ENCODE measurements at places on chromosomes 12 and 14.

DNA sequence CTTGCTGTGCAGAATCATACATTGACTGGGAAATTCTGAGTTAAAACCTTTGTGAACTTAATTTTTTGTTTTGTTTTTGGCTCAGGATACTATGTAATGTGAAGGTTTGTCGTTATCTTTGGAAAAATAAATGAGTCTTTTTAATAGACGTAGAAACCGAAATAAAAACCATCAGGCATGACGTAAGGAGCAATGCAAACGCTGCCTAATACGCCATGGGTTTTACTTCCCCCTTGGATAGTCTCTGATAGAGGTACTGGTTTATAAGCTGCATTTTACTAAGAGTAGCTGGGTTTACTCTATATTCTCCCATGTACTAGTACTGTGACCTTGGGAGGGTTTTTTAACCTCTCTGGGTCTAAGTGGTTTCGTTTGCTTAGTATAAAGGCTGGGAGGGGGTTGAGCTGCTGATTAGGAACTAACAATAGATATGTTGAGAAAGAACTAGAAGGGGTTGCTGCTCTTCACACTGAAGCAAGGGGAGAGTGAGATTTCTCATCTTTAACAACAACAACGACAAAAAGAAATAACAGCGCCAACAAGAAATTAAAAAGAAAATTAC, 66.8 kb upstream of the SLCO1C1 start:
- DNase-seq, result no peak

- DNase-seq, result no peak
Measured at GRCh38 chr12:115407036-115407435, 723.1 kb upstream of the TBX3 start.

- DNase-seq, result no peak
Measured at GRCh38 chr12:74538491-74539258, 1.0 kb downstream of the ATXN7L3B start.

DNA sequence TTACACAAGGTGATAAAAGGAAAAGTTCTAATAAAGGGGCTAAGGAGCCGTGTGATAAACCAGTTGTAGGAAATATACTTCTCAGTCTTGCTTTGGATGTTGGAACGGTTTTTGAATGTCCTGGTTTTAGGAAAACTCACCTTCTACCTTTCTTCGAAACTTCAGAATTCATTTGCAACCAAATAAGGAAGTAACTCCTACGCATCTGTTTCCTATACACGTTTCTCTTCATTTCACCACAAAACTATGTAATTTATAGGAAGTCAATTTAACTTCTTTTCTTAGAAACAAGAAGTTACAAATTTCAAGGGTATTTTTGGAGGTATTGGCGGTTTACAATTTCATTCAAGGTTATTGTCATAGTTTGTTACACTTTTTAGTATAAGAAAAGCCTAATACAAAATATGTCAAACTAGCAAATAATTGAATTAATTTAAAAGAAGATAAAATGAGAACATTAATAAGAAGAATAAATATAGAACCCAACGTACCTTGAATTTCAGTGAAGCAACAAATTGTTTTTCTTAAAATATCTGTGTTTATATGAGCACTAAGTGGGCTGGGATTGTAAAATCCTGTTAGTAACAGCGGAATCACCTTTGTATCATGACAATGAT, 33.2 kb upstream of the CD69 start:
- no peak for DNase-seq

DNA sequence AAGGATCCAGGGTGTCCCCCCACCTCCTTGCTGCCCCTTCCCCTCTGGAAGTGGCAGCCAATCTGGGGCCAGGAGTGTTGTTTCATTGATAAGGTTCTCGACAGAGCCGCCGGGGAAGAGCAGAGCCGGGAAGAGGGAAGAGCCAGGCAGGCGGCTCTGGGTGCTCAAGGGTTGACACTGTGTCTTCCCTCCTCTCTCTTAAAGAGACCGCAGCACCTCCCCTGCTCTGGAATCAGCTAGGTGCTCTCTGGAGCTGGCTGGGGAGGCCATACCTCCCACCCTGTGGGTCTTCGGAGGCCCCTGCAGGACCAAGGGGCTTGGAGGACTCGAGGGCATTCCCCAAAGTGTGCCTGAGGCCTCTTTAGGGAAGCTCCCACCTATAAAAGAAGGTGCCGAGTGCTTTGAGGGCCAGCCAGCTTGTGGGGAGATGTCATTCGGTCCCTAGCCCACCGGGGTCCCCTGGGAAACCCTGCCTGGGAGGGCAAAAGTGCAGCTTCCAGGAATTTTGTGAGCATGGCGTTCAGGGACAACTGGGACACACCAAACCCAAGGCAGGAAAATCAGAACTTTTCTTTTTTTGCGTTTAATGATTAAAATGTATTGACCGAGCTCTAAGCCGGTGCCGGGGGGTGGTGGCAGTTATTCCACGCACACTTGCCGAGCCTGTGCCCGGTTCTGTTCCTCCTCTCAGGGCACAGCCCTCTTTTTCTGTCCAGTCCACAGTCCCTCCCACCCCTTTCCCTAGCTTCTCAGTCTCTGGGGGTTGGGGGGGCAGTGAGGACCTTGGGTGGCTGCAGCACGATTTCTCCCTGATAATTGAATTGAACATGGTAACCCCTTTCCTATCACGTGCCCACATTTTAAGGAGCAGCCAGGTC, 3.0 kb downstream of the SETD1B start:
- no peak for DNase-seq

GRCh38 chr12:62900686-62901272, 34.2 kb downstream of the PPM1H start:
- no peak for DNase-seq

- DNase-seq, result no peak
Measured at GRCh38 chr14:65226824-65227604, 124.7 kb upstream of the MAX start.

GRCh38 chr14:96221109-96221650, 16.5 kb downstream of the BDKRB2 start:
- no peak for DNase-seq

GRCh38 chr14:26729851-26730250, 132.0 kb upstream of the NOVA1 start:
- no peak for DNase-seq

DNA sequence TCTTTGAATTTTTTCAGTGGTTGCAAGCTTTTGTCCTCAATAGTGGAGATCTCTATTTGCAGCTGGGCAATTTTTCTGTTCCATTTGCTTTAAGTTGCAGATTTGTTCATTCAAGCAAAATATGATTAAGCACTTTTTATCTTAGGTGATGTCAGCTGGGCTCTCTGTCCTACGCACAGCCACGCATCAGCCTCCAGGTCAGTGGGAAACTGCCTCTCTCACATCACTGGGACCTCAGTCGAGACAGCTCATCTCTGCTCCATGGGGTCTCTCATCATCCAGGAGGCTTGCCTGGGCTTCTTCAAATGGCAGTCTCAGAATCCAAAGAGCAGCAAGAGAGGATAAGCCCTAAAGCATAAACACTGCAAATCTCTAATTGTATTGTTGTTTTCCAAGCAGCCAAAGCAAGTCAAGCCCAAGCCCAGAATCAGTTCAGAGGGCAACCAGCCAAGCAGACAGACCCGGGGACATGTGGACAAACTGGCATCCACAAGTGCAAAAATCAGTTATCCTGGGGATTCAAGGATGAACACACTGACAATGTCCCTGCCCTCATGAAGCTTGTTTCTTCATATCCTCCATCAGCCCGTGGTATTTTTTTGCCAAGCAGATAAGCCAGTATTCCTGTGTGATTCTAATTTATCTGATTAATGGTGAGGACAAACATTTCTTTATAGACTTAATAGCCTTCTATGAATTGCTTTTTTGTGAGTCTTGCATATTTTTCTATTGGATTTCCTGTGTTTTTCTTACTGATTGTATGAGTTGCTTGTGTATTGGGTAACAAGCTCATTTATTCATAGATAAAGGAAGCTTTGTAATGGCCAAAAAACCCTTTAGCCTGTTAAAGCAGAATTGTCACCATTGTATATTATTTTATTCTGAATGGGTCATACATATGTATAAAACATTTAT, 262.5 kb downstream of the GXYLT1 start:
- no peak for DNase-seq

GRCh38 chr12:14111230-14111865, 129.9 kb upstream of the GRIN2B start:
- DNase-seq, result no peak

GRCh38 chr14:64119500-64119899, 174.7 kb downstream of the ESR2 start:
- no peak for DNase-seq

DNA sequence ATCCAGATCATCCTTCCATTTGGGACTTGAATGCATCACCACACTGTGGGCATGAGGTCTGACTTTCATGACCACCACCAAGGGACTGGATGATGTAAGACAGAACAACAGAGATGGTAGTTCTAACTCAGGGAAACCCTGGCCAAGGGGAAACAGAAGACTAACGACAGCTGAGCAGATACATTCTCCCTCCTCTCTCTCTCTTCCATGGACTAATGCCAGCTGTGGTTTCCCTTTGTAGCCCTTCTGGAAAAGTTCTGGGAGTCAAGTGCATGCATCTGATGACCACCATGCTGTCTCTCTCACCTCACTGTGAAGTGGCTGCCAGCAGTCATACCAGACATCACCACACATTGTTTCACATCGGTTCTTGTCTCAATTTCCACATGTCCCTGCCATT, 3.4 kb downstream of the TAS2R30 start:
- DNase-seq, result no peak

DNA sequence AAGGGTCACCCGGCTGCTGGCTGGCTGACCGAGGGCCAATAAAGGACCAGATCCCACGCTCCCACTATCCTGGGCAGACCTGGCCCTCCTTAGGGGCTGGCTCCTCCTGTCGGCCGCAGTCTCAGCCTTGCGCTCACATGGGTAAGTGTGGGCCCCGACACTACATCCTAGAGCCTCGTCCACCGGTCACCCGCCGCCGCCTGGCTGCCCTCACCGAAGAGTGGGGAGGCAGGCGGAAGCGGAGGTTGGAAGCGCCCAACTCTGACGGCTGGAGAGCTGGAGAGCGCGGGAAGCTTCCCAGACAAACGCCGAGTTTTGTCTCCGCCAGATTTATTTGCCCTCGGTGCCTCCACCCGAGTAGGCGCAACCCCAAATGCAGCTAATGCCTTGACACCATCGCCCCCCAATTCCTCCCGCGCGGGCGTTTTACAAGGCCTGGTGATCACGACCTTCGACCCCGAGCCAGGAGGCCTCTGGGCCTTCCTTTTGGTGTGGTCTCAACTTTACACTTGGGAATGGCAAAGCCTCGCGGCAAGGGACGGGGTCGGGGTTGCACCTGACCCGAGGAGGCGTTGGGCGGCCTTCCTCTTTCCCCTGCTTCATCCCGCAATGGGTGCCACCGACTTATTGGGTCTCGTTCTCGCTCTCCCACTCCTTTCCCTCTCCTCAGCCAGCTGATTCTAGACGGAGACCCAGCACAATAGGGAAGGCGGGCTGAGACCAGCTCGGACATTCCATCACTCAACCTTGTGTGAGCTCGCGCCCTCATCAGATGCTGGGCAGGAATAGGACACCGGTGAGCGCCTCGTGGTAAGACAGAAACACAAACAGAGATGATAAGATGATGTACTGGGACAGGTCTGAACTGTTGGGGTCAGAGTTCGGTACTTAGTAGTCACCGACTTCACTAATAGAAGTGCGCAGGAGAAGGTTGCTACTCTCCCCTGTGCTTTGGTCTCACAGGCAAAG, 78.3 kb upstream of the ANO4 start:
- no peak for DNase-seq

DNA sequence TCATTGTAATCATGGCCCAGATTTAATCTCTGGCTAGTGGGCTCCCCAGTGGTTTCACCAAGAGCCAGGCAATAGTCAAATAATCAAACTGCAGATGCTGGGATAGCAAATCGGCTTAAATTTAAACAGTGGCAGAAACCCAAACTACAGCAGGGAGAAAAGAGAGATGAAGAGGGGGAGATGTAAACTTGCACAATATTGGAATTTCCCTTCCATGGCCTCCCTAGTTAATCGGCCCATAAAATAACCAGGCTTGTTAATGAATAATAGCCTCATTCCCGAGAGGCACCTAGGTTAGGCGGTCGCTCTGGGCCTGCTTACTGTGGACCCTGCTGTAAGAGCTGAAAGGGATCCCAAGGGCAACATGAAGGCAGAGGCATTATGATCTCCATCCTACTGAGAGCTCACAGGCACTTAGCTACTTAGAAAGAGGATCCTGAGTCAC, 116.2 kb downstream of the NUAK1 start:
- no peak for DNase-seq

DNA sequence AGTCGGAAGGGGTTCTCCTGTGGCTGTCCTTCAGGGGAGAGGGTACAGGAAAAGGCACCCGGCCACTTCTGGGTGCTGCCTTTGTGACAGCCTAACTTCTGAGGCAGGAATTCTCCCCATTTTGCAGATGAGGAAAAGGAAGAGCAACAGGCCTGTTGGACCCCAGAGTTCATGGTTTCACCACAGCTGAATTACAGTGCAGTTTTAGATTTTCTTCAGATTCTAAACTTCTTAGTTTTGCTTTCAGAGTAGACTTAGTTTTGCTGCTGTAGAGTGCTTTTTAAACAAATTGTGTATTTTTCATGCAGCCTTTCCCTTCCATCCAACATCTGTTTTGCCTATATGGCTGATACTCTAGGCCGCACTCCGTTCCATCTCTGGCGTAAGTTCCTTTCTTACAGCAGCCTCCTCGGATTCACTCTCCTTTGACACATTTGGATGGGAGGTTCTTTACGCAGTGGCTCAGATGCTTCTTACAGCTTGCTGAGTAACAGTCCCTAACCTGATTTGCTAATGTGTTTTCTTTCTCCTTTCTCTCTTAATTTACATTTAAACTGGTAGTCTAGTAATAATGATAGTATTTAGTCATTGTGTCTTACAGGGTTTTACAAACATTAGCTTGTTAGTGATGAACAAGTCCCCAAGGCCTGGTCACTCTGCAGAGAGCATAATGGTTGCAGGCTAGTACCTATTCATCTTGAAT, 7.8 kb downstream of the TRAF3 start:
- no peak for DNase-seq

- DNase-seq, result no peak
Measured at GRCh38 chr14:63670692-63671091, 29.0 kb upstream of the WDR89 start.

DNA sequence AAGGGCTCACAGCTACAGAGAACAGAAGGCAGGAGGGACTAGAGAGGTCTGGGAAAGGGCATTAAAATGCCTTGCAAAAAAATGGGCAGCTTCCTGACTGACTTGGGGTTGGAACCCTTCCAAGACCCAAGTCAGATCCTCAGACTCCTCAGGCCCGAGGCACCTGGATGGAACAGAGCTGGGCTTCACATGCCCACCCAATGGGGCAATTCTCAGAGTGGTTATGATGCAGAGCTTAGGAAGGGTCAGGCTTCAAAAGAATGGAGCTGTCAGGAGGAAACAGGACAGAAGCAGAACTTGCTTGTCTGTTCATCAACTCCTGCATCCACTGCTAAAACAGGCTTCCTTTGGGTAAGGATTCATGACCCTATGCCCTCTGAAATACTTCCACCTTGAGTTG, 9.7 kb upstream of the KRT1 start:
- no peak for DNase-seq

Measured in stimulated activated CD8-positive, alpha-beta memory T cell treated with anti-CD3 and anti-CD28 coated beads, Interleukin-7, amount 100 ng/mL, for 1 hour (primary cell).